Chondrocyte (in vitro differentiated cells): ENCODE measurements at places on chromosomes 2 and 18. TPM values are rescaled to one million over a fixed set of nuclear protein-coding genes. Genes with fewer than 3 reads are reported as not detected.
A peak's percentile ranks its signal among the peaks of the same experiment; 100 is the strongest.

The FKBP1B gene
- 10.4 to 18.2 TPM (median 16.2 TPM) in 3 replicates for total RNA-seq

The CNTNAP5 gene
- total RNA-seq, result not detected in 3 replicates

The ZFAND2B gene
- 28.6 to 29.8 TPM (median 29.3 TPM) in 3 replicates for total RNA-seq

- no peak for DNase-seq
- H3K27ac ChIP-seq, result no peak overlapping the region
- peaks cover 19% of the 10 kb centered on the region for H3K4me1 ChIP-seq
- H3K27me3 ChIP-seq, result no peaks in the 10 kb centered on the region
- no peak overlapping the region for H3K4me3 ChIP-seq
Measured at GRCh38 chr2:189952536-189953109, 109.9 kb downstream of the MSTN start.

The INO80C gene
- total RNA-seq, result 22.7 to 25.4 TPM (median 23.7 TPM) in 3 replicates

DNA sequence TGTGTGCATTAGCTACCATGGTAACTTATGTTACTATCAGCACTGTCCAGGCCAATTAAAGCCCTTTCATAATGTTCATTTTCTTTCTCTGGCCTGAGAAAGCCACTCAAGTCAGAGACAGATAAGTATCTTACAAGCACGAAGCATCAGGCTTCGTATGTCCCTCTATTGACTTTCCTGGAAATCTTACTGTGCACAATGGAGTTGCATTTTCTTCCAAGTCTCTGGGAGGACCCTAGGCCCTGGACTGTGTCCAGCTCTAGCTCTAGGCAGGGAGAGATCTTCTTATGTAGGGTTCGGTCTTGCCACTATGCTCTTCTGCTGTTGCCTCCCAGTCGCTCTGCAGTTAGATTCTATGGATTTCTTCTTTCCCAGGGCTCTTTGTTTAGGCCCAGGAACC lies 40.0 kb upstream of the ITGA6 start:
- H3K36me3 ChIP-seq, result no peaks in the 10 kb centered on the region
- DNase-seq, result no peak
- H3K27me3 ChIP-seq, result no peaks in the 10 kb centered on the region
- no peak overlapping the region for H3K4me3 ChIP-seq

GRCh38 chr2:114642166-114642770 lies 199.8 kb downstream of the DPP10 start:
- no peak for DNase-seq
- no peak overlapping the region for H3K27ac ChIP-seq
- no peak overlapping the region for H3K4me3 ChIP-seq

The CDK5R2 gene
- 0.22 to 0.36 TPM in 2 of 3 replicates, not detected in the other for total RNA-seq

- no peak for DNase-seq
- H3K27ac ChIP-seq, result no peak overlapping the region
- H3K27me3 ChIP-seq, result no peaks in the 10 kb centered on the region
- no peaks in the 10 kb centered on the region for H3K4me1 ChIP-seq
- H3K4me3 ChIP-seq, result no peak overlapping the region
Measured at GRCh38 chr2:236133410-236134012, 34.7 kb downstream of the GBX2 start.

DNA sequence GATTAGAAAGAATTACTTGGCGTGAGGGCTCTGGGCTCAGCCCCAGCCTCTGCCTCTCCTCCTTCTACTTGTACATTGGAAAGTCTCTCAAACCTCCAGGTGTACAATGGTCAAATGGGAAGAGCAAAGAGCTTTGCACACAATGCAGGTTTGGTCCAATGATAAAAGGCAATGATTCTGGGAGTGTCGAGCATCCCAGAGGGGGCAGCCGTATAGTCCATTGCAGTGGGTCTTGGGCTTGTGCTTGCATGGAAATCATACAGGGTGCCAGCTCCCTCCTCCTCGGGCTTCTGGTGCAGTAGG lies 98.0 kb upstream of the NCK2 start:
- H3K36me3 ChIP-seq, result no peaks in the 10 kb centered on the region
- H3K27ac ChIP-seq, result no peak overlapping the region
- no peak overlapping the region for H3K4me3 ChIP-seq
- H3K27me3 ChIP-seq, result peaks cover 24% of the 10 kb centered on the region
- peaks cover 13% of the 10 kb centered on the region for H3K4me1 ChIP-seq
- no peak for DNase-seq

GRCh38 chr2:73418343-73418742 lies 32.7 kb downstream of the ALMS1 start:
- H3K27me3 ChIP-seq, result no peaks in the 10 kb centered on the region
- no peak for DNase-seq
- peaks cover 4% of the 10 kb centered on the region for H3K36me3 ChIP-seq
- peak overlapping the region; percentile 52 for H3K27ac ChIP-seq

The STRN gene
- total RNA-seq, result 22.7 to 27.5 TPM (median 25.3 TPM) in 3 replicates

DNA sequence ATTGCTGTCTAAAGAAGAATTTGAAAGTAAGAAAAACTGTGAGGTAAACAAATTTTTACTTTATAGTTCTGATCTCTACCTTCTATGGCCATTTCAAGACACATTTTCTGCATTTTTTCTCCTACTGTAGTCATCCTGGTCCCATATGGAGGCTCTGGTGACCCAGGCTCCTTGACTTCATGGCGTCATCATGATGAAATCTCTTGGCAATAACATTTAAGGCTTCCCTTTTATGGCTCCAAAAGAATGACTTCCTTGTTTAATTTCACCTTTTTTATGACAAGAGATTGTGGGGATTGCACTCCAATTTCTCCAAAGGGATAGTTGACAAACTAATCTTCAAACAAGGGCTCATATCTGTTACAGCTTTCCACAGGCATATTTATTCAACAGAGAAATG lies 143.0 kb upstream of the SCN7A start:
- DNase-seq, result no peak
- H3K27ac ChIP-seq, result no peak overlapping the region
- peaks cover 23% of the 10 kb centered on the region for H3K4me1 ChIP-seq
- peaks cover 4% of the 10 kb centered on the region for H3K36me3 ChIP-seq
- no peaks in the 10 kb centered on the region for H3K27me3 ChIP-seq

DNA sequence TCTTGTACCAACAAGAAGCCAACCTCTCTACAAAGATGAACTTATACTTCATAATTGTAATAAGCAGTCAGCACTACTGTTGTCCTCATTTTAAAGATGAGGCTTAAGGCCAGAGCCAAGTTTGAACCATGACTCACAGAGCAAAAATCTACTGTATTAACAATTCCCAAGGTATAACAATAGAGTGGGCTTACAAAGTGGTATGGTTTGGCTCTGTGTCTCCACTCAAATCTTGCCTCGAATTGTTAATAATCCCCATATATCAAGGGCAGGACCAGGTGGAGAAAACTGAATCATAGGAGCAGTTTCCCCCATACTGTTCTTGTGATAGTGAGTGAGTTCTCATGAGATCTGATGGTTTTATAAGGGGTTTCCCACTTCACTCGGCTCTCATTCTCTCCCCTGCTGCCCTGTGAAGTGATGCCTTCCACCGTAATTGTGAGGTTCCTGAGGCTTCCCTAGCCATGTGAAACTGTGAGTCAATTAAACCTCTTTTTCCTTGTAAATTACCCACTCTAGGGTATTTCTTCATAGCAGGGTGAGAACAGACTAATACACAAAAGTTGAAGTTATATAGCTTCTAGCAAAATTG lies 19.5 kb downstream of the MRPL44 start:
- H3K27ac ChIP-seq, result peak overlapping the region; percentile 37
- H3K4me3 ChIP-seq, result no peak overlapping the region
- H3K4me1 ChIP-seq, result peaks cover 4% of the 10 kb centered on the region
- no peak for DNase-seq

DNA sequence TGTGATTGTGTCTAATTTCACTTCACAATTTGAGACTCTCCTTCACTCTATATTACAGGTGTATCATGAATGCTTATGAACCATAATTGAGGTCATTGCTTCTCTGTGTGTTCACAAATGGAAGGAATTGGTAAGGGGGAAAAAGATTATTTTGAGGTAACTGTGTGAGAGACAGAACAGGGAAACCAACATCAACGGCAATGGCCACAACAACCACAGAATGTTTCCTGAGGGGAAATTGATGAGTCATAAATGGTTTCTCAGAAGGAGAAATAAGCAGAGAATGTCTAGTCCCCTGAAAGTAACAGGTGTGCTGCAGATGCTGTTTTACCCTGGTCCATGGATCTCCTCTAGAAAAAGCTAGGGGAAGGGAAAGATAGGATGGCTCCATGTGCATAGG lies 361.2 kb upstream of the GALNT5 start:
- DNase-seq, result no peak
- no peak overlapping the region for H3K4me3 ChIP-seq
- H3K36me3 ChIP-seq, result no peaks in the 10 kb centered on the region
- peaks cover 11% of the 10 kb centered on the region for H3K4me1 ChIP-seq

The CYP26B1 gene
- 2.7 to 4.9 TPM (median 4.7 TPM) in 3 replicates for total RNA-seq

DNA sequence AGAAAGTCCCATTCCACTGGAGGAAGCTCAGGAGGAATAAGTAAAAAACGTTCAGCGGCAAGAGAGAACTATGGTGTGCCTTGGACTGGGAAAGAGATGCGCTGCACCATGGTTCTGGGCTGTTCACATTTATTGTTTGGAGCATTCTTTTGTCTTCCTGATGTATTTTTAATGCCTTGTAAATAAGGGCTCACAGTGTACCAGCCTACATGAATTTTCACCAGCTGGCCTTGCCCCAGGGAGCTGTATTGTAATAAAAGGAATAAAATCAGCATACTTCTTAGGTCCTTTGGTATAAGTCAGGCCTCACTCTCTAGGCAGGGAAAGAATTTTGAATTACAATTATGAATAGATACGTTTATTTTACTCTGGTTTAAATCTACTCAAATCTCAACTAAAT lies 1249.6 kb downstream of the CNTNAP5 start:
- H3K36me3 ChIP-seq, result no peaks in the 10 kb centered on the region
- no peak overlapping the region for H3K27ac ChIP-seq
- H3K27me3 ChIP-seq, result no peaks in the 10 kb centered on the region
- H3K4me1 ChIP-seq, result no peaks in the 10 kb centered on the region

DNA sequence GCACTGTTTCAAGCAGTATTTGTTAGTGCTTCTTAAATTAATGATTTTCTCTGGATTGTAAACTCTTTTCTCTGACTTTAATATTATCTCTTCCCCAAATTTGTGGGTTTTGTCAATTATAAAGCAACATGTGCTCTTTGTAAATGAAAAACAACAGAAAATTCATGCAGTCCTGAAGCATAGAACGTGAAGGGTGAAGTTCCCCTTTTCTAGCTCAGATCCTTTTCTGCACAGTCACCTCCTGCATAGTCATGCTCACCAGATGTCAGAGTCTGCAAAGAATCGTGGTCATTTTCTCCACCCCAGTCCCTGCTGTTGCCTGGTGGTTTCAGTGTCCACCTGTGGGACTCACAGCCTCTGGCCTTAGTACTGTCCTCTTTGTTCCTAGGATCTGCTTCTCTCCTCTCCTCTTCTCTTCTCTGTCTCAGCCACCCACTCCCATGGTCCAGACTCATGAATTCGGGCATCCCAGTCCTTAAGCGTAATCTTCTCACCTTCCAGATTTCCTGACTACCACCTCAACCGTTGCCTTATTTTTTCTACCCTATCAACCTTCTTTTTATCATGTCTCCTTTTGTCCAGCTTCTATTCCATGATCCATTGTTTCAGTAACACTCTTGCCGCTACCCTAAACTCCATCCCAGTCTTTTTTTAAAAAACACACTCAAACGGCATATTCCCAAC lies 229.1 kb downstream of the RTP5 start:
- H3K4me1 ChIP-seq, result no peaks in the 10 kb centered on the region
- no peak overlapping the region for H3K27ac ChIP-seq
- no peak overlapping the region for H3K4me3 ChIP-seq
- peaks cover 17% of the 10 kb centered on the region for H3K36me3 ChIP-seq
- no peak for DNase-seq

GRCh38 chr2:218856167-218856895 lies 3.3 kb upstream of the WNT6 start:
- peaks cover 57% of the 10 kb centered on the region for H3K27me3 ChIP-seq
- H3K36me3 ChIP-seq, result no peaks in the 10 kb centered on the region
- no peak overlapping the region for H3K27ac ChIP-seq
- no peak overlapping the region for H3K4me3 ChIP-seq
- H3K4me1 ChIP-seq, result peaks cover 24% of the 10 kb centered on the region

DNA sequence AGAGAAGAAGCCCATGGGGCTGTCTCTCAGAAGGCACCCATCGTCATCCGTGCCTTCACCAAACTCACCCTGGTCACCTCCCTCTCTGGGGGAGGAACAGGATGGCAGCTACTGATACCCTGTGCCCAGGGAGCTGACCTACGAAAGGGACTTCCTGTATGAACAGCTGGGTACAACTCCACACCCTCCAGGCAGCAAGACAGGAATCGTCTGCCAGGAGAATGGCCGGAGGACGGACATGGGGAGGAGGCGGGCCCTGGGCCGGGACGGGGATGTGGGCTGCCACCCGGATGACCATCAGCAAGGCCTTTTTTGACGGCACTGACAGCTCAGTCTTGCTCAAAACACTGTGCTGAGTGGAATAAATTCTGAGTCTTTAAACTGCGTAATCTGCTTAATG lies 243.6 kb downstream of the HDAC4 start:
- no peaks in the 10 kb centered on the region for H3K4me1 ChIP-seq
- H3K36me3 ChIP-seq, result peaks cover 9% of the 10 kb centered on the region
- DNase-seq, result peak; percentile 60
- no peaks in the 10 kb centered on the region for H3K27me3 ChIP-seq

DNA sequence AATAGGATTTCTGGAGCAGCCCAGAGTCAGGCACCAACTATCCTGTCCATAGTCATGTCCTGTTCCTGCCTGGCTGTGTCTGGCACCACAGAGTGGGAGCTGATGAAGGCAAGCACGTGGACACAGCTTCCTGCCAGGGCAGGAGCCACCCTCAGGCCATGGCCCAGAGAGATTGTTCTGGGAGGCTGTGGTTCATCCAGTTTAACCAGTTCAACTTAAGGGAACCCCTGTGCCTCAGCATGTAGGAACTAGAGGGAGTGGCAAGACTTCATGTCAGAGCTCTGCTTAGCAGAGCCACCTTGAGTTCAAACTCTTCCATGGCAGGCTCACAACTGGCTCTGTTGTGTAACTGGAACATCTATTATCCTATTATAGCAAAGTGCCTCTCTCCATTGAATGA lies 73.2 kb upstream of the NCKAP5 start:
- peaks cover 20% of the 10 kb centered on the region for H3K4me1 ChIP-seq
- DNase-seq, result no peak
- H3K27ac ChIP-seq, result no peak overlapping the region
- H3K4me3 ChIP-seq, result no peak overlapping the region

- H3K27ac ChIP-seq, result no peak overlapping the region
- no peaks in the 10 kb centered on the region for H3K36me3 ChIP-seq
- H3K27me3 ChIP-seq, result no peaks in the 10 kb centered on the region
- H3K4me1 ChIP-seq, result no peaks in the 10 kb centered on the region
- DNase-seq, result peak; percentile 79
Measured at GRCh38 chr2:239378918-239379640, 21.7 kb downstream of the HDAC4 start.

The CD8A gene
- not detected in 3 replicates for total RNA-seq

The C2orf72 gene
- total RNA-seq, result 0.12 to 1.3 TPM (median 1.00 TPM) in 3 replicates

- H3K4me3 ChIP-seq, result no peak overlapping the region
- peak; percentile 39 for DNase-seq
- H3K27me3 ChIP-seq, result no peaks in the 10 kb centered on the region
Measured at GRCh38 chr2:70140791-70141211, 50.0 kb downstream of the C2orf42 start.

DNA sequence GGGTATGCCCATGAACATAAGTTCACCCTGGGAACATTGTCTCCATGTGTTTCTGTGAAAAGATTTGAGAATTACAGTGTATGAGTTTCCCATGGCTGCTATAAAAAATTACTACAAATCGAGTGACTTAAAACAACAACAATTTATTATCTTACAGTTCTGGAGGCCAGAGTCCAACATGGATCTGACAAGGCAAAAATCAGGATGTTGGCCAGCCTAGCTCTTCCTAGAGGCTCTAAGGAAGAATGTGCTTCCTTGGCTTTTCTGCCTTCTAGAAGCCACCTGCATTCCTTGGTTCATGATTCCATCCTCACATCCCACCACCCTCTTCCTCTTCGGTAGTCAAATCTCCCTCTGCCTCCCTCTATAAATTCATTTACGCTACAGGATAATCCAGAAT lies 38.6 kb downstream of the FAM124B start:
- H3K4me3 ChIP-seq, result no peak overlapping the region
- H3K4me1 ChIP-seq, result peaks cover 13% of the 10 kb centered on the region
- no peaks in the 10 kb centered on the region for H3K27me3 ChIP-seq
- H3K36me3 ChIP-seq, result no peaks in the 10 kb centered on the region
- H3K27ac ChIP-seq, result no peak overlapping the region
